ENCODE measurements at places on chromosomes 12 and 14.

GRCh38 chr12:28872654-28873268 is 276.3 kb upstream of the FAR2 start:
- no peak for DNase-seq

GRCh38 chr12:98399532-98399931 is 115.9 kb upstream of the TMPO start:
- DNase-seq: peak; percentile 56

GRCh38 chr14:96514694-96515093 is 12.5 kb downstream of the PAPOLA start:
- DNase-seq: no peak

DNA sequence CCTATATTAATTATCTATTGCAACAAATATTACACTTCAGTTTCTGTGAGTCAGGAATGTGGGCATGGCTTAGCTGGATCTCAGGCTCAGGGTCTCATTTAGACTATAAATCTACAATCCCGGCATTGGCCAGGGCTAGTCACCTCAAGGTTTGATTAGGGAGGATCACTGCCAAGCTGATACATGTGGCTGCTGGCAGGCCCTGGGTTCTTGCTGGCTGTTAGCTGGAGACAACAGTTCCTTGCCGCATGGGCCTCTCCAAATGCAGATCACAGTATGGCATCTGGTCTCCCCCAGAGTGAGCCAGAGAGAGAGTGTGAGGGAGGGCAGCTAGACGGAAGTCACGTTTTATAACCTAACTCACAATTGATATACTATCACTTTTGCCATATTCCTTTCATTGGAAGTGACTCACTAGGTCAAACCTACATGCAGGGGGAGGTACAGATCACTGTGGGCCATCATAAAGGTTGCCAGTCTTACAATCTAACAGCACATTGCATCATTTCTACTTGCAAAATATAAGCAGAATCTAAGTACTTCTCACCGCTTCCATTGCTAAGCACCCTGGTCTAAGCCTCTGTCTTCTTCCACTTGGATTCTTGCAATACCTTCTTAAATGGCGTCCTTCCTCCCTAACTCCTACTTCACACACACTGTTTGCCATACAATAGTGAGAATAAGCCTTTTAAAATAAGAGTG is 174.0 kb upstream of the ARHGAP5 start:
- no peak for DNase-seq

DNA sequence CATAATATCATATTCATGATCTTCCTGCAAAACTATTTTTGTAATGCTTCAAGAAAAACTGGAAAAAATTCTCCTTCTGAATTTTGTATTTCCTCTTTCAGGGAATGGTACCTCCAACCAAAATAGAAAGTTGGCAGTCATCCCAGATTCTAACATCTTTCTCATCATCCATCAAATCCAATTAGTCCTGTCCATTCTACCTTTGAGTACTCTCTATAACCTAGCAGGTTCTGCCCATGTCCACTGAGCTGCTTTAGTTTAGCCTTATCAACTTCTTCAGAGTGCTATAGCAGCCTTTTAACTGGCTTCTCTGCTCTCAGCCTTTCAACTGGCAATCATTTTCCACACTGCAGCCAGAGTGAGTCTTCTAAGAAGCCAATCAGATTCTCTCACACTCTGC is 236.2 kb downstream of the AKAP6 start:
- no peak for DNase-seq

GRCh38 chr12:114400925-114401324 is 5.0 kb downstream of the TBX5 start:
- DNase-seq: no peak

DNA sequence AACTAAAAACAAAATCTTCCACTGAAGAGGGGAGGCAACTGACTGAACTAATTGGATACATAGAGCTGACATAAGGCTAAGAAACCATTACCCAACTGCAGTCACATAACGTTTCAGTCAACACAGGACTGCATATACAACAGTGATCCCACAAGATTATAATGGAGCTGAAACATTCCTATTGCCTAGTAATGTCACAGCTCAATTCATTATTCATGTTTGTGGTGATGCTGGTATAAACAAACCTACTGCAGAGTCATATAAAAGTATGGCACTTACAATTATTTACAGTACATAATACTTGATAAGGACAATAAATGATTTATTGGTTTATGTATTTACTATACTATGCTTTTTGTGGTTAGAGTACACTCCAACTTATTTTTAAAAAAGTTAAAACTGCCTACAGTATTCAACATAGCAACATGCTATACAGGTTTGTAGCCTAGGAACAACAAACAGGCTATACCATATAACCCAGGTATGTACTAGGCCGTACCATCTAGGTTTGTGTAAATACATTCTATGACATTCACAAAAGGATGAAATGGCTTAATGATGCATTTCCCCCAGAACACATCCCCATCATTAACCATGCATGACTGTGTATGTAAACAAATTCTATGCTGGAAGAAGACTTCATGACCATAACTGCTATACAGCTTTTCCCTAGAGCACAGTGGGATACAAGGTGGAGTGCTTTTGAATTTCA is 4.3 kb downstream of the NAP1L1 start:
- no peak for DNase-seq

DNA sequence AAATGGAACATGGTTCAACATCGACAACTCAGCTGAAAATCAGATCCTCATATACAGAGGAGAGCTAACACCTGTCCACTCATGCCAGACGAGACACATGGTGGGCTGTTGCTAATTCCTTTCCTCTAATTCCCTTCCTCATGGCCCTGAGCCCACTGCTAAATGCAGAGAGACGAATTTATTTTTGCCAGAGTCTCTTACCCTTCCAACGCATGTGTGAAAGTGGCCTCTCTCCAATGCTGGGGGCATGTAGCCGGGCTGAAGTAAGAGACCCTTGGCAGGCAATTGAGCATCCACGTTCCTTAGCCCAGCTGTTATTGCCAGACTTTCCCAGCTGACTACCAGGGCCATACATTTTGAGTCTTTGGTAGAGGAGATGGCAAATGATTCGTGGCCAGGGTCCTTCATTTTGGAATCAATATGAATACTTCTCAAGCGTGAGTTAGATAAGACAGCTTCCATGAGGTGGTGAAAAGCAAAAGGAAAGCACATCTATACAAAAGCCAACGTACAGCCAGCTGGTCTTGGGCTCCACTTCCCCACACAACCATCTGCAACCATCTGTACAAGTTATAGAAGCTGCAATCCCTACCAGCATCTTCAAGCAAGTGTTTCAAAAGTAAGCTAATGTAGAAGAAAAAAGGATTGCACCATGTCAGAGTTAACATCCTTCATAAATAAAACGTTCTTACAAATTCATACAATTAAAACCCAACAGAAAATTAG is 28.6 kb downstream of the CORO1C start:
- no peak for DNase-seq

DNA sequence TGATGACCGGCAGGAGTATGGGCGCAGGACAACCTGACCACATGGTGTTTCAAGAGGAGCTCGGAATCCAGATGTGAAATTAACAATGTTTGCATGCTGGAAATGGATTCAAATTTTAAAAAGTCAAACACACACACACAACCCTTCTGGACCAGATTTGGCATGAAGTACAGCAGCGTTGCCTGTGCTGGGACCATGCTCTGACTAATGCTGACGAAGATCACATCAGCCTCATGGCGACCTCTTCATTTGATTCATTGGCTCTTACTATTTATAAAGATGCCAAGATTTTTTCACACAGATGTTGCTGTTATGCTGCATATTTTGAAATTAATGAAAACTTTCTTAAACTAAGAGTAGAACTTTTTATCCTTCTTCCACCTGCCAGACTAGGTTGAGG is 926.6 kb upstream of the TMEM132C start:
- no peak for DNase-seq

DNA sequence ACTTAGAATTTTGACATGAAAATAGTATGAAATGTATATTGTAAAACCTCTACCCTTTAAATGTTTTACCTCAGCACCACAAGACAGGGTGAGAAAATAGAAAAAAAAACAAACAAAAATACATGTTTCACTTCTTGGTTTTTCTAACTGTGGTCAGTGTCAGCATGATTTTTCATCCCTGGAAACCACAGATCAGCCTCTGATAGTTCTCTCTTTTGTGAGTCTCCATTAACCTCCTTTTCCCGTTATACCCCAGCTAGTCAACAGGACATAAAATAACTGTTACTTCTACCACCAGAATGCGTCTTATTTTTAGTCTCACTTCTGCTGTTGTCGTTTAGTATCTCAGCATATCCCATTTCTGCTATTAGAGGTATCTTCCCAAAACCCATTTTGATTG is 48.3 kb upstream of the KCNMB4 start:
- DNase-seq: no peak

DNA sequence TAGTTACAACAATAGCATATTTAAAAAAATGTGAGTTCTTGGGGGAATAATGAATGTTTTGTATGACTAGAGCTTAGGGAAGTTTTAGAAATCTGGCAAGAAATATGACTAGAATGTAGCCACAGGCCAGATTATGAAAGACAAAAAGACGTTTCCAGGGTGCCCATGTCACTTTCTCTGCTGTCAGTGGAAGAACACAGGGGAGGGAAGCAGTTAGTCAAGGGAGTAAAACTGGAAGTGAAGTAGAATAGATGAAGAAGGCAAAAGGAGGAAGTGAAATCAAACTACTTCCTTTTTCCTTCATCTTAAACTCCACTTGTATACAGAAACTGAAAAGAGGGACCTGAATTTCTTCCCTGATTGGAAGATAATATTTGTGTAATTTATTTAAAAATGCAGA is 81.2 kb upstream of the ATP2B1 start:
- DNase-seq: no peak

GRCh38 chr12:31006416-31007152 is 67.1 kb upstream of the DDX11 start:
- no peak for DNase-seq

DNA sequence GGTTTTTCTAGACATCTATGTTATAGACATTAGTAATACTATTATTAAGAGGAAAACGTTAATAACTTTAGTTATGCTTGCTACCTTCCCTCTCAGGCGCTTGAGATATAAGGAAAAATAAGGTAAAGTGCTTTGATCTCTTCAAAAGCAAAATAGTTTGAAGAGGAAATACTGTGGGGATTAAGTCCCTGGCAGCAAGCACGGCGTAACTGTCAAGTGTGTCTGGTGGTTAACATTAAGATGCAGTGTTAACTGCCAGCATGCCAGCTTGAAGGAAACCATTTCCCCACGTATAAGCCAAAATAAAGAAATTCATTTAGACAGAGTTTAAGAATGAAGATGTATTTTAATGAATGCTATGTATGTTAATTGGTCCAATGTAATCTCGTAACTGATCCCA is 31.8 kb downstream of the PELI2 start:
- no peak for DNase-seq

GRCh38 chr12:110353211-110353965 is 50.1 kb downstream of the ANAPC7 start:
- no peak for DNase-seq

DNA sequence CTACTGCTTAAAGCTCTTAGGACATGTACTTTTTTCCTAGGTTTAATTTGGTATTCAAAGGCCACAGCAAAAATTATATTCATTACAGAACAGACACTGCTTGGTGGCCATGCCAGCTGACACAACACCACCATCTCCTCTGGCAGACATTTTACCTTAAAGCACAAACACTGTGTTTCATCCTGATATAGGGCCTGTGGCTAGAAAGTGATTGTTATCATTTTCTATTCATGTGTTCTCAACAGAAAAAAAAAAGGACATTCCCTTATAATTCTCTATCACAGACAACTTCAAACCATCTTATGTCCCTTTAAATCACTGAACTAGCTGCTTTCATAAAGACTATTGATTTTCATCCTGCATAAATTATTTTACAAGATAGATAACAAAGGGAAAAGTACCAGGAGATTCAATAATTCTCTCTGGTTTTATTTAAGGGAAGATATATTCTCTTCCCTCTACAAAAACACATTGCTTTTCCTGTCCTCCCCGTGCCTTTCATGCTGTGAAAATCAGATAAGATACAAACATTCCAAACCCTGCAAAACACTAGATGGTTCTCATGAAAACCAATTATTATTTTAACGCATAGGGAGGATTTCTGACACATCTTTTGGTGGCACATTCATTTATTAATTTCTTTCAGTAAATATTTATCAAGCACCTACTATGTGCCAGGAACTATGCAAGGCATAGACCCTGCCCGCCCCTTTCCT is 139.3 kb upstream of the TMCC3 start:
- DNase-seq: no peak

- no peak for DNase-seq
Measured at GRCh38 chr14:74472601-74473000, 20.5 kb downstream of the NPC2 start.

DNA sequence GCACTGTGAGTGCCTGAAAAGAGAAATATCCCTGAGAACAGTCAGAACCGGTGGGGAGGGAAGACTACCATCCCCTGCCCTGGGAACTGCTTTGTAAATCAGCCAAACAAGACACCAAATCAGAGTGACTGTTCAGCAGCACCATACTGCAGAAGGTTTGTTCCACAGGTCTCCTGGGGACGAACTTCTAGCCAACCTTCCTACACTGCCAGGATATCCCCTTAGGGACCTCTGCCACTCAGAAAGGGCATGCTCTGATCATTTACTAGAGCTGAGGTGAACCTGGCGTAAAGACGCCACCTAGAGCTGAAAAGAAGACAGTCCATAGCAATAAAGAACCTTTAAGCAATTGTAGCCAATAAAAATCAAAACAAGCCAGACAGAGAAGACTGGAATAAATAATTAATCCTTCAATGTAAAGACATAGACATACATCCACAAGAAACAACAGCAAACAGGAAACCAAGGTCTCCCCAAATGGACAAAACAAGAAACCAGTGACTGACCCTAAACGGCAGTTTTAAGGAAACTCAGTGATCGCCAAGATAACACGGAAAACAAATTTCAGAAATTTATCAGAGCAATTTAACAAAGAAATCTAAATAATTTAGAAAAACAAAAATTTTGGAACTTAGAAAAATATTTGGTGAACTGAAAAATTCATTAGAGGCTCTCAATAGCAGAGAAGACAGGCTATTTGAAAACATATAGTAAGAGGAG is 228.1 kb upstream of the AMIGO2 start:
- DNase-seq: peak; percentile 17

GRCh38 chr14:49853158-49853477 is 530 bp upstream of the NEMF start:
- DNase-seq: no peak

GRCh38 chr14:66291756-66292155 is 194.4 kb upstream of the CCDC196 start:
- no peak for DNase-seq

DNA sequence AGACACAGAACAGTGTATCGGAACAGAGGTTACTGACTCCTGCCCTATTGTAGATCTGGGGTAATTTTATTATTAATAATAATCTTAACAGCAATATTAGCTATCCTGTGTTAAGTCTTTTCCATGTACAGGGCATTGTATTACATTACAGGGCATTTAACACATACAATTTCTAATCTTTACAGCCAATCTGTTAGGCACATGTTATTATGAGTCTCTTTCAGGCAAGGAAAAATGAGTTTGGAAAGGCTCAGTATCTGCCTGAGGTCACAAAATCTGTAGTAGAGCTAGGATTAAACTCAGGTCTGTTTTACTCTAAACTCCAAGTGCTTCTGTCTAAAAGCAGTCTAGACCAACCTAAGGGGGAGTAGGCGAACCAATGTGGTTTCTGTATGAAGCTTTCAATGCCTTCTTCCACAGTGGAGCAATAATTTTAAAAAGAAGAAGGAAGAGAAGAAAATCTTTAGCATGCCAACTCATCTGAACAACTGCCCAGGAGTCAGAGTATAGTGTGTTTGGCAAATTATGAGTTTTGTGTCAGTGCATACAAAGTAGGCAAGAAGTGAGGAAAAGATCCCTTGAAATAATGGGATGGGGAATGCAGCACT is 192.6 kb downstream of the CHST11 start:
- DNase-seq: no peak

GRCh38 chr14:92568621-92569479 is 55.3 kb downstream of the RIN3 start:
- DNase-seq: peak; percentile 41

All from stimulated activated CD8-positive, alpha-beta memory T cell treated with anti-CD3 and anti-CD28 coated beads, Interleukin-12 subunit alpha, Interleukin-12 subunit beta, amount 100 ng/mL, for 4 hours (primary cell).